ENCODE measurements at places on chromosomes 13 and 19.

DNA sequence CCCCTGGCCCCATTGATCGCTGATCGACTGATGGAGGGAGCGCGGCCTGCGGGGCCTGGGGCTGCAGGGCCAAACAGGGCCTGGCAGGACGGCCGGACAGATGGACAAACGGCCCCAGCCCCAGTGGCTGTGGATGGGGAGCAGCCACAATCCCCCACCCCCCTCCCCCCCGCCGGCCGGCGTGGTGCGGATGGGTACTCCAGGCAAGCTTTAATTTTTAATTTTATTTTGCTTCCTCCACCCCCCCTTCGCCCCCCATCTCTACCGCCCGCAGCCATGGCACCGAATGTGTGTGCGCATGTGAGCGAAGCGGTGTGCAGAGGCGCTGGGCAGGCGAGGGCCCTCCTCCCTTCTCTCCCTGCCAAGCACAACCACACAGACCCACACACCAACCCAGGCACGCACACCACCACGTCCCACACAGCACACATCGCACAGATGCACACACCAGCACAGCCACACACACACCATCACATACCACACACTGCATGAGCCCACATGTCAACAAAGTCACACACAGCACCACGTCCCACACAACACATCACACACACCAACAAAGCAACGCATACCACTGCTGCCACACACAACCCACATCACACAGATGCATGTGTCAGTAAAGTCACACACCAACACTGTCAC is 12.4 kb downstream of the ERFL start:
- no peak for DNase-seq

DNA sequence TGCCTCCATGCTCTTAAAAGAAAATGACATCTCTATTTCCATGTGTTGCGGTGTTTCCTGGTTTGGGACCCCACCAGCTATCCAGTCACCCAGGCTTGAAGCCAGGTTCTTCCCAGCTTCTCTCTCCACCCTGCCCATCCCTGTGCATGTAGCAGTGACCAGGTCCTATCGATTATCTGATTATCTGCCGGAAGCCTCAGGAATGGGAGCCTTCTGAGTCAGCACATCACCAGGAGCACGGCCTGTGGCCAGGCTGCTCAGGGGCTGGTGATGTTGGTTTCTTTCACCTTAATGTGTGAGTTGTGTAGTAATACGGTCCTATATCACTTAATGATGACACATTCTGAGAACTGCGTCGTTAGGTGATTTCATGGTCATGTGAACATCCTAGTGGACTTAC is 33.7 kb downstream of the PPP1R37 start:
- DNase-seq = no peak

- no peak for DNase-seq
Measured at GRCh38 chr13:109162248-109163036, 533.0 kb downstream of the MYO16 start.

GRCh38 chr13:46810440-46810839 is 13.5 kb upstream of the ESD start:
- no peak for DNase-seq

GRCh38 chr13:31860002-31860401 is 120.7 kb downstream of the RXFP2 start:
- peak; percentile 21 for DNase-seq

DNA sequence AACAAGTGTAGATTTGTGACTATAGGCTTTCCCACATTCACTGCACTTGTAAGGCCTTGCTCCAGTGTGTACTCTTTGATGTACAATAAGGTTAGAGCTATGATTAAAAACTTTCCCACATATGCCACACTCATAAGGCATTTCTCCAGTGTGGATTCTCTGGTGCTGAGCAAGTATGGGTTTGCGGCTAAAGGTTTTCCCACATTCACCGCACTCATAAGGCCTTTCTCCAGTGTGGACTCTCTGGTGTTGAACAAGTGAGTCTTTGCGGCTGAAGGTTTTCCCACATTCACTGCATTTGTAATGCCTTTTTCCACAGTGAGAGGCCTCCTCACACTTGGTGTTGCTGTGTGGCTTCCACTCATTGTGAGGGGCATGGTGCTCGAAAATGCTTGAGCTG is 3.7 kb downstream of the ZNF772 start:
- DNase-seq = no peak

- no peak for DNase-seq
Measured at GRCh38 chr13:43094901-43095300, 71.5 kb downstream of the DNAJC15 start.

- DNase-seq = peak; percentile 76
Measured at GRCh38 chr19:55147545-55148251, 1.3 kb downstream of the TNNT1 start.

- DNase-seq = peak; percentile 21
Measured at GRCh38 chr19:852136-853013, at the start of gene ELANE. ELANE (plus strand) TSS chr19:852303; CDS start chr19:852329, 26 bp downstream.

- peak; percentile 42 for DNase-seq
Measured at GRCh38 chr13:91825516-91825915, 427.1 kb downstream of the GPC5 start.

GRCh38 chr13:113739527-113740285 is 19.3 kb upstream of the TMEM255B start:
- no peak for DNase-seq

DNA sequence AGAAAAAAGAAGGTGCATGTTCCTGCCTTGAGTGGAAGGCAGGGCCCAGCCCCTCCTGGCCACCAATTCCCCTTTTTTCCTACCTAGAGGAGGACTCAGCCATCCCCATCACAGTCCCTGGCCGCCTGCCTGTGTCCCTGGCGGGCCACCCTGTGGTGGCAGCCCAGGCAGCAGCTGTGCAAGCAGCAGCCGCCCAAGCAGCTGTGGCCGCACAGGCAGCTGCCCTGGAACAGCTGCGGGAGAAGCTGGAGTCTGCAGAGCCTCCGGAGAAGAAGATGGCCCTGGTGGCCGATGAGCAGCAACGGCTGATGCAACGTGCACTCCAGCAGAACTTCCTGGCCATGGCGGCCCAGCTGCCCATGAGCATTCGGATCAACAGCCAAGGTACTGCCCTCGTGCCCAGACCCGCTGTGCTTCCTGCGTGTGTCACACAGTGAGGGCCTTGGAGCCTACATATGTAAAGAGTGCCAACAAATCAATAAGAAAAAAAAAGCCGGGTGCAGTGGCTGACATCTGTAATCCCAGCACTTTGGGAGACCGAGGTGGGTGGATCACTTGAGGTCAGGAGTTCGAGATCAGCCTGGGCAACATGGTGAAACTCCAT is 17.6 kb upstream of the WDR18 start:
- no peak for DNase-seq

GRCh38 chr19:2479556-2480194 is 3.7 kb downstream of the GADD45B start:
- no peak for DNase-seq

DNA sequence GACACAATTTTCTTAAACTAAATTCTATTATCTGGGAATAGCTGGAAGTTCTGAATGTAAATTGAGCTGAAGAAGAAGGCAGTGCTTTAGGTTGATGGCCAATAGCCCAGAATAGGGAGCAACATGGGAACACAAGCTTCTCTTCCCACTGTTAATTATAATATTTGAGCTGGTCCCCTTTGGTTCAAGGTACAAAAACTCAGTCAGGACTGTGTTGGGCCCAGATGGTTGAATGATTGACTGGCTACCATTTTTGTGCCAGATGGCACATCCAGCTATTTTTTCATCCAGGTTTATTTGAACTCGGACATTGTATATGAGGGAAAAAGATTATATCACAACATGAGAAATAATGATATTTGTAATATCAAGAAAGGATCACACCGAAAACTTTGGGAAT is 458.9 kb downstream of the SLITRK1 start:
- DNase-seq = peak; percentile 40

- DNase-seq = no peak
Measured at GRCh38 chr19:40742477-40742876, 7.8 kb downstream of the ACTMAP start.

GRCh38 chr13:68439817-68440216 is 1209.7 kb upstream of the PCDH9 start:
- no peak for DNase-seq

DNA sequence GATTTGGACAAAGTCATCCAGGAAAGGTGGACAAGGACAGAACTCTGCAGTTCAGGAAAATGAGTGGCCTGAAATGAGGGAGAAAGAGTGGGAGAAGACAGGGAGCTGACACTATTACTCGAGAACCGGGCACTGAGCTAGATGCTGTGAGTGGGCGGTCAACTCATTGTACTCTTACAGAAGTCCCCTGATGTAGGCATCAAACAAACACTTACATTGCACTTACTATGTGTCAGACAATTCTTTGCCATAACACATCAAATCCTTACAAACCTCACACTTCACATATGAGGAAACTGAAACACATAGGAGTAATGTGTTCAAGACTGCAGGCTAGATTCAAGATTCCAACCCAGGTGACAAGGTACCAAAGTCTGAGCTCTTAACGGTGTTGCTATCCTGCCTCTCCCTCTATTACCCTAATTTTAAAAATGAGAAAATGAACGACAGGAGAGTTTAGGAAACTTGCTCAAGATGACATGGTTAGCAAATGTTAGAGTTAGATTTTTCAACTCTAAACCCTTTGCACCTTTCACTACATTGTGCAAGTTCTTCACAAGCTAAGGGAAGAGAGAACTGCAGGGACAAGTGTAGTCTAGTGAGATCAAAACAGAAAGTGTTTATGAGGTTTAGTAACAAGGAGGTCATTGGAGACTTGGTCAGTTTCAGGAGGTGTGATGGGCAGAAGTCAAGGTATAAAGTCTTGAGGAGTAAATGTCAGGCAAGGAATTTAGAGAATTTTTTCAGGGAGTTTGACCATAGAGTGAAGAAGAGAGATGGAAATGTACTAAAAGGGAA is 4.9 kb upstream of the MEDAG start:
- DNase-seq = no peak

- peak; percentile 70 for DNase-seq
Measured at GRCh38 chr13:50990818-50991506, 81.4 kb downstream of the RNASEH2B start.

GRCh38 chr19:46035986-46036743 is 4.6 kb downstream of the IGFL4 start:
- DNase-seq = no peak

DNA sequence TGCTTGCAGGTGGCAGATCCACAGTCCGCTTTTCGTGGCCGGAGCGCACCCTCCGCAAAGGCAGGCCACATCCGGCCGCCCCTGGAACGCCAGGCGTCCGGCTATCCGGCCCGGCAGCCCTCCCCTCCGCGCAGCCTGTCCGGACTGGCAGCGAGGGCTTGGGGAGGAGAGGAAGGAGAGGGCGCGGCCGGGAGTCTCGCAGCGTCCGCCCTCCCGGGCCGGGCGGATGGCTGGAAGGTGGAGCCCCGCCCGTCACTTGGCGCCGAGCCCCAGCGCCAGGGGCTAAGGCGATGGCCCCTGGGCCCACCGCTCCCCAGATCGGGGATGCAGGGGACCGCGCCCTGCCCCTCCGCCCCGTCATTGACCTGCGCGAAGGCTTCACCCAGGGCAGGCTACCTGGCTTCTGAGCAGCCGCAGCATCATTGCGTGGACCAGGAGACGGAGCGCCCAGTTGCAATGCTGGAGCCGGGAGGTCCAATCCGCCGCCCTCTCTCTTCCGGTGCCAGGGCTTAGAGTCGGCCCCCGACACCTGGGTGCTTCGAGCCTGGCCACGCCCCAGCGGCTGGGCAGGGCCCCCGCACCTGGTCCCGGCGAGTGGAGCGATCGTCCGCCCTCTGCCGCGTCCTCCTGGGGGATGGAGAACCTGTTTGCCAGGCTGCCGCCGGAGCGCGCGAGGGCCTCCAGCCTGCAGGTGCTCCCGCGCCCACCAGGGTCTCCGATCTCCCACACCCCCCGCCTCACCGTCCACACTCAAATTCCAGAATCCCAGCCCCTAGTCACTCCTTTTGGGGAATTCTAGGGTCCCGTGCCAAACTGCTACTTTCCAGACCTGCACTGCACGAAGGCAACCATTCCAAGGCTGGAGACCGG is at the start of gene FUT1:
Gene FUT1, minus strand, starts transcription at position 146 of the 870 bp plus-strand sequence. CDS start 1,360 bp downstream, outside the sequence.
- DNase-seq = peak; percentile 56

DNA sequence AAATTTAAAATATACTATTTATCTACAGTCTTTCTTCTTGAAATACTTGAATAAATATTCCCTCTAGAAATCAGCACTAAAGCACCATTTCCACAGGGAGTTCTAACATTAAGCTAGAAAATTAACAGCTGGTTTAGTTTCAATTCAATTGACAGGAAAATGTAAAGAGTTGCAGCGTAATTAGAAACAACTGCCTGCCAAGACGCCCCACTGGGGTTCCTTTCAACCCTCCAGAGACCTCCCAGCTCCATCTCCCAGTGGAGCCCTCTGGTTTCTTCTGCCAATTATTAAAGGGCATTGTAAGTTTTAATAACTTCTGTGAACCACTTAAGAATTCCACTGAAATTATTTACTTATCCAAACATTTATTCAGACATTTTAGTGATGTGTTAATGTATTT is 4.2 kb downstream of the GJA3 start:
- no peak for DNase-seq

GRCh38 chr13:29679396-29680053 is 84.0 kb upstream of the SLC7A1 start:
- DNase-seq = no peak

GRCh38 chr19:42422901-42423461 is 4.2 kb downstream of the LIPE start:
- DNase-seq = no peak

- DNase-seq = peak; percentile 70
Measured at GRCh38 chr19:5103061-5103701, 134.3 kb downstream of the KDM4B start.

DNA sequence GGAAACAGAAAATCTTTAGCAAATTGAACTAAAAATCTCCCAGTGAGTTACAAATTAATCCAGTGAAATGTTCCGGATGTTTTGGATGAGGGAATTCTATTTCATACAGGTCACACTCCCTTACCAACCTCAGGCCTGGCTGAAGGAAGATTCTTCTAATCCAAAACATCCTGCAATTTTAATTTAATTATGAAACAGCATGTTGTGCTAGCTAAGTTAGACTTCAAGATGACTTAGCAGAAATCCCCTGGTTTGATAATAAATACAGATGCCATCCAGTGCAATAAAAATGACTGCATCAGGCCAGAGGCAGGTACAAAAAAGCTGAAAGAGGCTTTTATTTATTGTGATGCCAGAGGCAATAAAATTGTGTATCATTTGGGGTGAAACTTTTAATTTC is 96.7 kb upstream of the CLDN10 start:
- DNase-seq = no peak

DNA sequence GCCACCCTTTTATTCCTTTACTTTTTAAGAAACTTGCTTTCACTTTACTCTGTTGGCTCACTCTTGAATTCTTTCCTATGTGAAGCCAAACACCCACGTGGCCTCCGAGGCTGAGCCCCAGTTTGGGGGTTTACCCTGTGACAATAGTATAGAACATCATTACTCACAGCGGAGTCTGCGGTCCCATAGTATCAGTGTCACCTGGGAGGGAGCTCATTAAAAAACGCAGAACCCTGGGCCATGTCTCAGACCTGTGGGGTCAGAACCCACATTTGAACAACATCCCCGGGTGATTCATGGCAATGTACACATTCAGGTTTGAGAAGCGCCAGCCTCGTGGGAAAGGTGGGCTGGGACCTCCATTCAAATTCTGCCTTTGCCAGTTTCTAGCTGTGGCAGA is 36.0 kb upstream of the UBL3 start:
- DNase-seq = no peak
